Right cardiac atrium (tissue), 5 donors: ENCODE measurements at places on chromosomes 5 and 9. TPM values are rescaled to one million over a fixed set of nuclear protein-coding genes. Genes with fewer than 3 reads are reported as not detected.

The TAF11L5 gene
- polyA plus RNA-seq, result not detected

The TMEM250 gene
- polyA plus RNA-seq, result 16.5 TPM

The MCTP1 gene
- 0.84 TPM for polyA plus RNA-seq

The NR5A1 gene
- polyA plus RNA-seq, result not detected

The ERGIC1 gene
- polyA plus RNA-seq, result 73.1 TPM

The GRM6 gene
- under 0.01 TPM for polyA plus RNA-seq

The PCDHGB5 gene
- polyA plus RNA-seq, result 3.3 TPM

The KIF20A gene
- 0.18 TPM for polyA plus RNA-seq

The SLC6A19 gene
- polyA plus RNA-seq, result not detected

The SLC46A2 gene
- polyA plus RNA-seq, result 0.02 TPM

The NAA35 gene
- 7.9 TPM for polyA plus RNA-seq

The TAF11L10 gene
- not detected for polyA plus RNA-seq

The FGF1 gene
- 25.0 TPM for polyA plus RNA-seq

The CAMK2A gene
- polyA plus RNA-seq, result 15.4 TPM

The UHRF2 gene
- polyA plus RNA-seq, result 10.6 TPM

The RABL6 gene
- polyA plus RNA-seq, result 87.2 TPM

The GALNT12 gene
- 0.29 TPM for polyA plus RNA-seq

DNA sequence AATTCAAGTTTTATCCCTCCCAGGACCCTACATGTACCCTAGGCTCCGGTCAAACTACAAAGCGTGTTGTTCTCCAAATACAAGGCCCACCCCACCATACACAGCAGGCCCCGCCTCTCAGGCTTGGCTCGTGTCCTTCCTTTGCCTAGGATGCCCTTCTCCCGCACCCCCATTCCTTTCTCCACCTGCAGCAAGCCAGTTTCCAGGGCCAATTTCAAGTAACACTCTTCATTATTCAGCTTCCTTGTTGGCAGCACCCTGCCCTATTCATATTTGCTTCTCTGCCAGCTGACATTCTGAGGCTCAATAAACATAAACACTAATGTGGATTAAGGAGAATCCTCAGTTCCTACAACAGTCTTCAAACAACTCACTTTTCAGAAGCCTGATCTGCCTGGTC lies 31.7 kb downstream of the EPB41L4B start:
- no peak for DNase-seq

GRCh38 chr9:90307891-90308290 lies 334.7 kb downstream of the DIRAS2 start:
- no peak for DNase-seq

GRCh38 chr5:59577485-59577884 lies 316.0 kb downstream of the PDE4D start:
- no peak for DNase-seq

GRCh38 chr5:148826739-148827070 lies 294 bp downstream of the ADRB2 start:
- no peak for DNase-seq

DNA sequence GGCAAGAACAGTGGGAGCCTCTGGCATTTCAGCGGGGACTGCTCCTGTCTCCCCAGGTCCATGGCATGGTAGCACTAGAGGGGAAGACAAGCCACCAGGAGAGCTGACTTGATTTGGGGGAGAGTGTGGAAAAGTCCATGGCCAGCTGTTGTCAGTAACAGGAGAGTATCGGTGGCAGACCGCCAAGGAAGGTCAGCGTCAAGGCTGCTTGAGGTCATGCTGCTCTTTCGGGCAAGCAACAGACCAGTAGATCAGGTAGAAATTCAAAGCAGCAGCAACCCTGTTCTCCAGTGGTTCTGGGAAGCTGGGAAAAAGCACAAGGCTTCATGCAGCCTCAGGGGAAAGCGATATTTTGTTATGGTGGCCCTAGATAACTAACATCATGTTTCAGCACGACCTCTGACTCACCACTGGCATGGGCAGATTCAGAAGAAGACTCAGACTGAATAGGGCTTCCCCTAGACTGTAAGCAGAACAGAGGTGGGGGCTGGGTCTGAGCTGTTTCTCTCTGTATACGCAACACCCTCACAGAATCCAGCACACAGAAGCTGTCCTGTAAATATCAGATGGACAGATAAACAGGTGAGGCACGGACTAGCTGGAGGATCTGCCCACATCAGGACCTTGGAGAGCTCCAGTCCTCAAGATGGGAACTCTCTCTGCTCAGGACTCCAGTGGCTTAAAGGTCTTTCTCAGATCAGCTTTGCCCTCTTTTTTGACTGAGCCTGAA lies 35.2 kb upstream of the PLEKHG4B start:
- no peak for DNase-seq

DNA sequence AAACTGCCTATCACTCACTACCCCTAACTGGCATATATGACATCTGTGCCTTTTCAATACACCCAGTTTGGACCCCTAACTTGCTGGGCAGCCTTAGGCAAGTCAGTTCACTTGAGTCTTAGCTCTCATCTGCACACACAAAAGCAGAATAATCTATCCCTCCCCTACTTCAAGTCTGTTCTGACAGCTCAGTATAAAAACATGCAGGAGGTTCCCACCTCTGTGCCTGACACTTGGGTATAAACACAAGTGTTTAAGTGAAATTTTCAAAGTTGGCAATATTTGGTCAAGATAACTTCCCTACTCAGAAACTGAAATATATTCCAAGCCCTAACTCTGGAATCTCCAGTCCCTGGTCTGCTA lies 12.6 kb downstream of the HNRNPH1 start:
- DNase-seq, result no peak

- no peak for DNase-seq
Measured at GRCh38 chr5:153523211-153523610, 32.7 kb downstream of the GRIA1 start.

GRCh38 chr9:110031511-110032173 lies 176.3 kb downstream of the C9orf152 start:
- no peak for DNase-seq

GRCh38 chr9:104092875-104093600 lies 1.1 kb upstream of the SMC2 start:
- DNase-seq, result no peak

- DNase-seq, result no peak
Measured at GRCh38 chr9:109912082-109912582, 132.1 kb downstream of the PALM2AKAP2 start.

- no peak for DNase-seq
Measured at GRCh38 chr5:78361631-78361993, 1.2 kb downstream of the SCAMP1 start.

DNA sequence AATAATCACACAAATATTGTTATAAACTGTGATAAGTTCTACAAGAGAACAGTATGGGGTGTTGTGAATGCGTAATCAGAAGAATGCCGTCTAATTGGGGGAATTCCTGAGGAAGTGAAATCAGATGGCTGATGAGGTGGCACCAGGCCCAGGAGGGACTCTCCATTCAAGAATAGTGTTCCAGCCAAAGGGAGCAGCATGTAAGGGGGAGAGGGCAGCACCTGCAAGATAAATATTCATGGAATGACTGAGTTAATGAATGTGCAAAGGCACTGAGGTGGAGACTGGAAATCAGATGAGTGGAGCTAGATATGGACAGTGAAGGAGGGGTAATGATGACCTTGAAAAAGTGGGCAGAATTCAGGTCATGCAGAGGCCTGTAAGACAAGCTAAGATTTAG lies 250.6 kb downstream of the ARRDC3 start:
- no peak for DNase-seq

- DNase-seq, result no peak
Measured at GRCh38 chr5:126988021-126988569, 42.3 kb downstream of the MARCHF3 start.

DNA sequence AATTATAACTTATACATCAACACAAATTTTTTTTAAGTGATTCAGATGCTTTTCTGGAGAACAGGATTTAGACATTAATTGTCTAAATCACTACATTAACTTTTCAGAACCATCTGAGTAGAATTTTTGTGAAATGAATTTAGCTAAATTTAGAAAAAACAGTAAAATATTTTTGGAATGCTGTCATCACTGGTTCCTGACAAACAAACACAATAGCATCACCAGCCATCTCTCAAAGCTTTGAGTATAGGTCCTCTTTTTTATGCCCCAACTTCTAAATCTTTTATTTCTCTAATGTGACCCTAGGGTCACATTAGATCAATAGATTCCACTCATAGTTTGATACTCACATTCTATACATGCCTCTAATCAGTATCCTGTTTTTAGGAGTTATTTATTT lies 104.6 kb downstream of the PRR16 start:
- no peak for DNase-seq

- DNase-seq, result no peak
Measured at GRCh38 chr5:491119-491855, 33.0 kb downstream of the SLC9A3 start.

DNA sequence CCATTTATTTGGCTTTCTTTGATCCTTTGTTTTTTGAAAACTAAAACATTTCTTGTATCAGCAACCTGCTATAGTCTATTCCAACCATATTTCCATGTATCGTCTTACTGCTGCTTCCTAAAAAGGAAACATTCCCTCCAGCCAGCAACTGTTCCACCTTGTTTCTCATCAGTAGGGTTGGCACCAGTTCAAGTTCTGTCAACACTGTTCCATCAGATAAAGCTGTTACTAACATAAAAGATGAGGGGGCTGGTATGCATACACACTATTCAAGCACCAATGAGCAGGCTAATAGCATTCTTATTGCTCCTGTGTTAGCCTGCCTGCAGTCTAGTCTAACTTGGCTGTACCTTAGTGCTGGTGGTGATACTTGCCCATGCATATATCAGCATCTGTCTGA lies 178.3 kb downstream of the CWC27 start:
- DNase-seq, result no peak

- DNase-seq, result no peak
Measured at GRCh38 chr9:136782452-136782851, 8.7 kb upstream of the TMEM141 start.

- DNase-seq, result no peak
Measured at GRCh38 chr5:42015681-42016080, 90.6 kb downstream of the FBXO4 start.

DNA sequence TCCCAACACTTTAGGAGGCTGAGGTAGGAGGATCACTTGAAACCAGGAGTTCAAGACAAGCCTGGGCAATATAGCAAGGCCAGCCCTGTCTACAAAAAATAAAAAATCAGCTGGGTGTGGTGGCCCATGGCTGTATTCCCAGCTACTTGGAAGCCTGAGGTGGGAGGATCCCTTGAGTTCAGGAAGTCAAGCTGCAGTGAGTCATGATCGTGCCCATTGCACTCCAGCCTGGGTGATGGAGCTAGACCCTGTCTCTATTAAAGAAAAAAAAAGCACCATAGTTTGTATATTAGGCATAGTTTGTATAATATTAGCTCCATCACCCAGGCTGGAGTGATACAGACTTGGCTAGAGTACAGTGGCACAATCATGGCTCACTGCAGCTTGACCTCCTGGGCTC lies 9.6 kb upstream of the NME5 start:
- peak; percentile 65 for DNase-seq

- DNase-seq, result peak; percentile 75
Measured at GRCh38 chr5:139061274-139061673, 136.9 kb downstream of the SIL1 start.

GRCh38 chr5:143898916-143899591 lies 87.1 kb downstream of the HMHB1 start:
- no peak for DNase-seq

DNA sequence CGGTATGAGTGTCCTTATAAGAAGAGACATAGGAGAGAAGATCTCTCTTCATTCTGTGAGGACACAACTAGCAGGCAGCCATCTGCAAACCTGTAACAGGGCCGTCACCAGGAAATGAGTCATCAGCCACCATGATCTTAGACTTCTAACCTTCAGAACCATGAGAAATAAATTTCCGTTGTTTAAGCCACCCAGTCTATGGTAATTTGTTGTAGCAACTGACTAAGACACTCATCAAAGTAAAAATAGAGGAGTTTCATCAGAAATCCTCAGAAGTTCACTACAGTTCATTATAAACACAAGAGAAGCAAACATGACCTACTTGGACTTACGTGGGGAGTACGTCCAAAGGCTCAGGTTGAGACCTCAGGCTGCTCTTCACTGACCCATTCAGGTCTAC lies 357.7 kb downstream of the SEMA5A start:
- no peak for DNase-seq

- no peak for DNase-seq
Measured at GRCh38 chr9:13524245-13524644, 244.8 kb upstream of the MPDZ start.
